CD4-positive, alpha-beta T cell treated with Interleukin-1 beta for 1 hour (primary cell): ENCODE measurements at places on chromosomes 6 and 20.

DNA sequence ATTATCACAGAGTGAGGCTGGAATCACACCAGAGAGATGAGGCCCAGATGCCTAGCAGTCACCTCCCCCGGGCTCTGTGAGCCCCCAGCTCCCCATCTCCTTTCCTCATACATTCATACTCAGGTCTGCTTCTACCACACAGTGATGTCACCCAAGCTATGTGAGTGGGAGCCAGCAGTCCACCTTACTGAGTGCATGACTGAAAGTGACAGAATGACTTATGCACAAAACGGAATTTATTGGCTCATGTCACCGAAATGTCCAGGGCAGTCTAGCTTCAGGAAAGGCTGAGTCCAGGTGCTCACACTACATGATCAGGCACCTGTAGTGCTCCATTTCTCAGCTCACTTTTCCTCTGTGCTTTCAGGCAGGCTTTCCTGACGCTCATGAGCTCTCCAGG lies 36.7 kb upstream of the CCN6 start:
- no peak for DNase-seq

DNA sequence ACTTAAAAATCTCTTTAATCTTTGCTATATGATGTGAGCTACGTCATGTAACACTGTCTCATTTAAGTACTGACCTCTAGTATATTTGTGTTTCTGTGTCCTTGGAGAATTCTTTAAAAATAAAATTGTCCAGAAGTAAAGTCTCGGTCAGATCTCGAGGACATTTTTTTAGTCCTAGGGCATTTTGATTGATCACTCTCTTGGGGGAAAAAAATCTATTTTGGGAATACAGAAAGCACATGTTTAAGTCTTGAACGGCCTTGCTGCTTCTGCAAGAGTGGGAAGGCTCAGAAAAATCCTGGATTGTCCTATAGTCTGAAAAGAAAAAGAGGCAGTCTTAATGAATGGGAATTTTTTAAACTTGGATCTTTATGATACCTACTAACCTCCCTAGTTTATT lies 234.3 kb downstream of the UTRN start:
- DNase-seq = no peak

GRCh38 chr6:55560290-55560885 lies 18.6 kb downstream of the HMGCLL1 start:
- no peak for DNase-seq

DNA sequence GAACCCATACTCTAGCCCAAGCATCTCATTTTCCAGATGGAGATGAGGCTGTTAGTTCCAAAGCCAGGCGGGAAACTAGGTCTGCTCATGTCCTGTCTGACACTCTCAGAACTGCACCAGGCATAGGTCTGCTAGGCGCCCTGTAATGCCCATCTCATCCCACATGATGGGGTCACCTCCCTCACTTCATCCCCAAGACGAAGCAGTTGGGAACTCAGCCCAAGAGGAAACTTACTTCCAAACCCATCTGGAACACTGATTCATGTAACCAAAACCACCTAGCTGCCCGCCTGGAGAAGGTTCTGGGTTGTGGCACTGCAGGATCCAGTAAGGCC lies 119.4 kb upstream of the PRND start:
- no peak for DNase-seq

- peak; percentile 25 for DNase-seq
Observed at GRCh38 chr20:50297498-50298376, 107.1 kb downstream of the CEBPB start.
